ENCODE measurements at places on chromosomes 7 and 10.

DNA sequence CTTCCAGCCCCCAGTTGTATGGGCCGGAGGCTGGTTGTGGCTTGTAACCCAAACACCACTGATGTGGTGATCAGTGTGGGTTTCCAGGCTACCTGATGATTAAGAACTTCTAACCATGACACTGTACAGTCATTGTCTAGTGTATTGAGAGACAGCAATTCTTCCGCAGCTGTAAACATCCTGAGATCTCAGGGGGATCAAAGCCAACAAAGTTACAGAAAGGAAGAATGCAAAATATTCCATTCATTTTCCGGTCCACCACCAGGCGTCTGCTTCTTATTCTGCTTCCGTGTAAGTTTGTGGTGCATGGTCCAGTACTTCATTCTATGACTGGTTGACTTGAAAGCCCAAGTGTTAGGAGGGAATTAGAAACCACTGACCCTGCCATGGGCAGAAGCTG is 10.3 kb upstream of the GLI3 start:
- no peak for DNase-seq

DNA sequence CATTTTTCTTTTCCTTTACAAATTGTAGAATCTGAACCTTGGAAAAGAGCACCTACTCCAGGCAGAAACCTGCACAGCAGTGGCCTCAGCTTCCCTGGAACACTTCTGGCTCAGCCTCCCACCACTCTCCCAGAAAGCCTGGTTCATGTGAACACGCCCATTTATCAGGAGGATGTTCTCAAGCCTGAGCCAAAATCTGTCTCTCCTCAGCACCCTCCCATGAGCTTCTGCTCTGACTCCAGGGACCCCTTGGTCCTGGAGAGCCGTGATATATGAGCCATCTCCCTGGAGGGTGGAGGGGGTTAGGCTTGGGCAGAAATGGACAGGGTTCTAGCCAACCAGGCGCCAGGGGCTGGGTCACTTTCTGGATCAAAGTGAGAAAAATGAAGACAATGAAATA is 10.1 kb downstream of the GDF2 start:
- DNase-seq: no peak

DNA sequence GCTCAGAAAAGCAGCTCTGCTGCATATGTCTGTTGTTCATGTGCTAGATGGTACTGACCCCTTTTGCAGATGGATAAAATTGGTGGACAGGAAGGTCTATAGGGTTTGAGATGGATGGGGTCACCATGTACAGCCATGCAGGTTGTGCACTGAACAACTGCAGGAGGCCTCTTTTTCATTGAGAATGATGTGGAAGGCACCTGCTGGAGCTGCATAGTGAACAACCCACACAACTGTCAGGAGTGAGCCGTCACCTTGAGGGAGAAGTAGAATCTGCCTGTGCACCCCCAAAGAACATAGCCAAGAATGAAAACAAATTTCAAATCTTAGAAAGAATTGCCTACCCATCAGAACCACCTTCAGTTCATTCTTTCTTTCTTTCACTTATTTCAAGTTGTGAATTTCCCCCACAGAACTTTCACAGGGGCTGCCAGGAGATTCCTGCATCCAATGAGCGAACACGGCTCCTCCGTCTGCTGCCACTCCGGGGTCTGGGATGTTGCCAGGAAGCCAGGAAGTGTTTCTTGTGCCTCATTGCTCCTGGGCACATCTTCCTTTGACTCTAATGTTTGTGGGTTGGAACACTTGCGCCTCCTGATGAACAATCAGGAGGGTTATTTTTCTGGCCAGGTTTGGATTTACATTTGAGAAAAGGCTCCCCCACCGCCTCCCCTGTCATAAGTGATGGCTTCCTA is 53.7 kb upstream of the DOCK1 start:
- no peak for DNase-seq

GRCh38 chr10:46527241-46527811 is 29.1 kb downstream of the GPRIN2 start:
- DNase-seq: no peak

GRCh38 chr10:129719415-129719739 is 244.7 kb downstream of the EBF3 start:
- DNase-seq: no peak

GRCh38 chr7:2644220-2644561 is 12.4 kb downstream of the TTYH3 start:
- DNase-seq: no peak

DNA sequence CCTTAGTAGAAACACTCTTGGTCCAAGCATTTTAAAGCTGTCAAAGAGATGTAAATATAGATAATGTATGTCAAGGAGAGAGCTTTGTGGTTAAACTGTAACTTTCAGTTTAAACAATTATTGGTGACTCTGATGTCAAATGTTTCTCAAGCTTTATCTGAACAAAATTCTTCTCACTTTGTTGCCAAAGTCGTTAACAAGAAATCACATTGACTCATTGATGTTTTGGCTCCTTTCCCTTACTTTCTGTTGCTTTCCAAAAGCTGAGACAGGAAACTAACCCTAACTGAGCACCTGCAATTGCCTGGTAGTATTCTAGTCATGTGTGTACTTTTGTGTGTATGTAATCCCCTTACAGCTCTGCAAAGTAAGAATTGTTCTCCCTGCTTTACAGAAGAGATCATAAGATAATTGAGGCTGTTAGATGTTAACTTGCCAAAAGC is 108.5 kb downstream of the CFTR start:
- DNase-seq: no peak

- DNase-seq: no peak
Observed at GRCh38 chr7:140416560-140416959, 12.7 kb downstream of the RAB19 start.

DNA sequence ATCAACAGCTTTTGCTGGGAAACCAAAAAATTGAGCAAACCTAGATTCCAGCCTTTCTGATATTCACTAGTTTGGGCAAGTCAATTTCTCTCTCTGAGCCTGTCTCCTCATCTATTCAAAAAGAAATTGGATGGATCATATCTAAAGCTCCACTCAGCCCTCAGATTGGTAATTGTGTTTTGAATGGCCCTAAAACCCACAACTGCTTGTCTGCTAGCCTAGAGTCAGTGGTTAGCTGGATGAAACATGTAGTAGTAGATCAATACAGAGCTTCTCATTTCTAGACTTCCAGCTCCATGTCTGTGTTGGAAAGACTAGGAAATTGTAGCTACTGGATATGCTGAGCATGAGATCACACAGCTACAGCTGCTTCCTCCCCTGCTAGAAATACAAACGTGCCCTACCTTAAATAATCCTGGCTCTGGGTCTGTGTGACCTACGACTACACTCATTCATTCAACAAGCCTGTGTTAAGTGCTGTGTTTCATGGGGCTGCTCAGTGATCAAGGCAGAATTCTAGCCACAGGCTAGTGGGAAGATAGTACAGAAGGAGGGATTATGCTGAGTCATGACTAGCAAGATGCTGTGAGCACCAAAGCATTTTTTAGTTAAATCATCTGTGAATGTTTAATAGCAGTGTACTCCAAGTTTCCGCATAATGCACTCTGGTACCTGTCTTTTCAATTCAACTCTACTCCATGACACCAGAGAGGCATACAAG is 15.7 kb downstream of the DNTT start:
- DNase-seq: no peak

GRCh38 chr7:75866114-75866488 is 12.7 kb upstream of the RHBDD2 start:
- DNase-seq: no peak

DNA sequence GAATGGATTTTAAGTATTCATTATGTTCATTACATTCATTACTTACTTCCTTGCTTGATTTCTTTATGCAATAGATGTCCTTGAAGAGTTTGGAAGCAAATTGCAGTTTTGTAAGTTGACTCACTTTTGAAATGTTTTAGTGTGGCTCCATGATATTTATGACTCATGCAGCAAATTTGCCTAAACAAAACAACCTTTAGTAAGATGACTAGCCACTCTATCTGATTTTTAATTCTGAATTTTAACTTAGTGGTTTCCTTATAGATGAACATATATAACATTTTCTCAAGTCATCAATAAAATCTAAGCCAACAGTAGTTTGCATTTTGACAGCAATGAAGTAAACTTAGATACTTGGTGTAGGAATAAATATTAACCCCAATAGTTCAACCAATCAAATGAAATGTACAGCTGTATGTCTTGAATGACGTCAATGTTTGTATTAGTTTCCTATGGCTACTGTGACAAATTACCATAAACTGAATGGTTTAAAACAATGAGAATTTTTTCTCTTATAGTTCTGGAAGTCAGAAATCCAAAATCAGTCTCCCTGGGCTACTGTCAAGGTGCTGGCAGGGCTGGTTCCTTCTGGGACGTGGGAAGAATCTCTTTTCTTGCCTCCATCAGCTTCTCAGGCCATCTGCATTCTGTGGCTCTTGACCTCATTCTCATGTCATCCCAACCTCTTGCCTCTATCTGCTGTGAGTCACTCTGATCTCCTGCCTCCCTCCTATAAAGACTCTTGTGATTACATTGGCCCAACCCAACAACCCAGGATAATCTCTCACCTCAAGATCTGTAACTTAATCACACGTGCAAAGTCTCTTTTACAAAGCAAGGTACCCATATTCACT is 73.4 kb downstream of the AHR start:
- DNase-seq: no peak

GRCh38 chr10:18659125-18659818 is at the start of gene ARL5B:
TSS of gene ARL5B (plus strand) at chr10:18659431. CDS start at chr10:18659638, 207 bp downstream.
- peak; percentile 96 for DNase-seq

GRCh38 chr7:24192691-24193090 is 91.3 kb upstream of the NPY start:
- no peak for DNase-seq

DNA sequence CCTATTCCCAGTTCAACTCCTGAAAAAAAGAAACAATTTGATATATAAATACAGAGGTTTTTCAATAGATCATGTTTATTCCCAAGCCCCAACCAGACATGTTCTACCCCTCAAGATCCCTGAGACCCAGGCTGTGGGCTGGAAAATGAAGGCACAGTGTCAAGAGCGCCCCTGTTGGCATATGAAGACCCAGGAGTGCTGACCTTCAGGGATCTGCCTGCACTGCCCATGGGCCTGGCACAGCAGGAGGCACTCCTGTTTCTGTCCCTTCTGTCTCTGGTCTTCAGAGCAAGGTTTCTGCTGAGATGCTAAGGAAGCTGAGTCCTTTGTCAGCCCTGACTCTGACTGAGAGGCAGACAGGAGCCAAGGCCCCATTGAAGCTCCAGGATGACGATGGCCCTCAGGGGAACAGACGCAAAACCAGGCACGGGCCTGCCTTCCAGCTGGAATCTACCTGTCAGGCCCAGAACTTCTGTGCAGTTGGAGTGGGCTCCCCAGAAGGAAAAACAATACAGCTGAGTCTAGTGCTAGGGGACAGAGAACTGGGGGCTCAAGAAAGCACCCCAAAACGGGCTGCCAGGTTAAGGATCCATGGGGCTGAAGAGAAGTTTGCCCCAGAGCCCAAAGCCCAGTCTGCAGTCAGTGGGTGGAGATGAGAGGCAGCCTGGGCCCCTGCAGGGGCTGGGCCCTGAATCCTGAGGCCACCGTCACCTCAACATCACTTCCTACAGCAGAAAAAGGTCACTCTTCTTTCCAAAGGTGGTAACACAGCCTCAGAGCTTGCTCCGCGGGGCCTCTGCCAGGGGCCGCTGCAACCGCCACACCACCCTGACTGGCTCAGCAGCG is 6.7 kb upstream of the AIFM2 start:
- no peak for DNase-seq

GRCh38 chr10:6603142-6604125 is 23.4 kb upstream of the PRKCQ start:
- no peak for DNase-seq

GRCh38 chr10:76433161-76434005 is 1002.0 kb downstream of the LRMDA start:
- DNase-seq: no peak

- DNase-seq: no peak
Observed at GRCh38 chr10:77430530-77430929, 207.1 kb downstream of the KCNMA1 start.

- DNase-seq: no peak
Observed at GRCh38 chr7:12646139-12646538, 41.3 kb upstream of the ARL4A start.

- no peak for DNase-seq
Observed at GRCh38 chr7:151920488-151920887, 35.8 kb upstream of the GALNTL5 start.

GRCh38 chr7:81236560-81236959 is 317.7 kb upstream of the SEMA3C start:
- no peak for DNase-seq

DNA sequence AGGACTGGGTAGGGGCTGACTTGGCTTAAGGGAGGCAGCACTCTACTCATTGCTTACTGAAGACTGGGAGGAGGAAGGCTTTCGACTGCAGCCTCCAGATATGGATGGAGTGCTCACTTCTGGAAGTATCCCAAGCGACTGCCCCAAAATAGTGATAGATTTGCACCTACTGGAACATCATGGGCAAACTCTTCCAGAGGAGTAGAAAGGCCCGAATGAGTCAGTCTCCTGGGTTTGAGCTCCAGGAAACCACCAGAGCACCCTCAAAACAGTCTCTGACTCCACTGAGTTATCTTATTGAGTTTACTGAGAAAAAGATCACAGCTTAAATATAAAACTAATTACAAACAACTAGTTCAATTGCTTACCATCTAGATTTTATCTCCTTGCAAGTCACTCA is 37.2 kb upstream of the PDLIM1 start:
- DNase-seq: no peak

DNA sequence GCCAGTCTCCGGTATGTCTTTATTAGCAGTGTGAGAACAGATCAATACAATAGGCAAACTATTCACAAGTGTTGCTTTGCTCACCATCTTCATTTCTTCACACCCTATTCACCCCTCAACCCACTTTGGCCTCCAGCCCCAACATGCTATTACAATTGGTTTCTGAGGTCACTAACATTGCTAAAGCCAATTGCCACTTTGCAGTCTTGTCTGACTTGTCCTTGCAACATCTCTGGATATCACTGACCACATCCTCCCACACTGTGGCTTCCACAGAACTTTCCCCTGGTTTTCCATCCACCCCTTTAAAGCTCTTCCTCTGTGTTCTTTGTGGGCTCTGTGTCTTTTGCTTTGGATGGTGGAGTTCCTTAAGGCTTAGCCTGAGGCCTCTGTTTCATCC is 5.2 kb upstream of the APBB1IP start:
- DNase-seq: no peak

- DNase-seq: no peak
Observed at GRCh38 chr7:134645478-134645877, 1.2 kb upstream of the BPGM start.

Data from NAMALWA (cell line).